ENCODE measurements at places on chromosomes 13 and 19. TPM values are rescaled to one million over a fixed set of nuclear protein-coding genes. Genes with fewer than 3 reads are reported as not detected.

ZSWIM9 gene
- 9.3 TPM for total RNA-seq

TMEM59L gene
- 6.1 TPM for total RNA-seq

OXGR1 gene
- not detected for total RNA-seq

EPSTI1 gene
- total RNA-seq: not detected

EEF1AKMT1 gene
- 4.3 TPM for total RNA-seq

SIGLEC9 gene
- total RNA-seq: not detected

All from A549 treated with ZK216348 at 1 μM for 4 hours (cell line).